ENCODE measurements at places on chromosomes 12 and 14. TPM values are rescaled to one million over a fixed set of nuclear protein-coding genes. Genes with fewer than 3 reads are reported as not detected.
A peak's percentile ranks its signal among the peaks of the same experiment; 100 is the strongest.

GRCh38 chr14:67491741-67492507, 3.4 kb upstream of the TMEM229B start:
- DNase-seq: no peak

GRCh38 chr14:90514015-90514398, 117.2 kb downstream of the CALM1 start:
- no peak for DNase-seq

GRCh38 chr12:47920913-47921312, 16.1 kb upstream of the VDR start:
- DNase-seq: no peak

DNA sequence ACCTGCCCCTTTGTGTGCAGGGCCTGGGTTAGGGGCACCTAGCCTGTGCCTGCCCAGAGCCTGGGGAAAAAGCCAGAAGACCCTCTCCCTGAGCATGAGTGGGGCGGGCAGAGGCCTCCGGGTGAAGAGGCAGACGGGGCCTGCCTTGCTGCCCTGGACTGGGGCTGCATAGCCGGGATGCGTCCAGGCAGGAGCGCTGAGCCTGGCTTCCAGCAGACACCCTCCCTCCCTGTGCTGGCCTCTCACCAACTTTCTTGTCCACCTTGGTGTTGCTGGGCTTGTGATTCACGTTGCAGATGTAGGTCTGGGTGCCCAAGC, 216.1 kb downstream of the TMEM121 start:
- no peak for DNase-seq

DNA sequence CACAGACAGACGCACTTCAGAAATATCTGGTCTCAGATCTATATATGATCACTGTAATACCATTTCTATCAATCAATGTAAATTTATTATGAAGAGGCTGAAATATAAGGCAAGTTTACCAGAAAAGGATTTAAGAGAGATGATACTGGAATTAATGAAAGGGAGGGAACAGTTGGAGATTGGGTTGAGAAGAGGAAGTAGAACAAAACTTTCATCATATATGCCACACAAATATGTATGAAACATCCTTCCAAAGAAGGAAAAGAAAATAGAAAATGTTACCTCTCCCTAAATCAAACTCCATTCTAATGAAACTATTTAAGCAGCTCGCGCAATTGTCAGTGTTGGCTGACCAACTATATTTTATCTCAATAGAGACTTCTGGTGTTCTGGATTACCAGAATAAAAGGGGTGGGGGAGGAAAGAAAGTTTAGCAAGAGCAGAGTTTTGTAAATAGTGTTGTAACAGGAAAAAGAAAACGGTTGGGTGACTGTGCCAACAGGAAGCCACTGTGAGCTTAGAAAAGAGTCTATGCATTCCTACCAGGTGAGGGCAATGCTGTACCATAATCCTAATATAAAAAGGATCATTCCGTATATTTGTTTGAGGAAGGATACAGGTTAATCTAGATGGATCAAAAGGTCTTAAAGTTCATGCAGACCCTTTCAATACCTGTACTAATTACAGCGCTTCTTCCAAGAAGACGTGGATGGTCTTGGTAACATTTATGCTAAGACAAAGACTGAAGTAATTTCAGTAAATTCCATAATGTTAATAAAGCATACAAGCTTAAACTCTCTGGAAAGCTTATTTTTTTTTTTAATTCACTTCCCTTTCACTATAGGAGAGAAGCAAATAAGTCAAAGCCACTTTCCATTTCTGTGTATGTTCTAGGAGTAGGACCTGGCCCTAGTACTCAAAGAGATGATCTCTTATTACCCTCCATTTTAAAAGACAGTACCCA, 14.5 kb upstream of the LLPH start:
- DNase-seq: peak; percentile 84

The BHLHE41 gene
- 2.4 TPM for polyA plus RNA-seq

The KRT79 gene
- polyA plus RNA-seq: 0.15 TPM

The TSPAN31 gene
- polyA plus RNA-seq: 18.4 TPM

The CLEC2A gene
- not detected for polyA plus RNA-seq

Measured in stomach (tissue), 19 donors.